Endothelial cell of umbilical vein (primary cell): ENCODE measurements at places on chromosomes 6 and 20. TPM values are rescaled to one million over a fixed set of nuclear protein-coding genes. Genes with fewer than 3 reads are reported as not detected.

The TSBP1 gene
- total RNA-seq = not detected in 2 replicates

The HS3ST5 gene
- total RNA-seq = not detected in 2 replicates

The NDUFAF5 gene
- total RNA-seq = 26.4 and 28.4 TPM in 2 replicates

The PAX1 gene
- not detected in 2 replicates for total RNA-seq

The C6orf163 gene
- total RNA-seq = 2.2 and 2.5 TPM in 2 replicates

The MCCD1 gene
- not detected in 2 replicates for total RNA-seq

The GPR6 gene
- total RNA-seq = not detected in 2 replicates

The SLC4A11 gene
- 10.2 and 15.5 TPM in 2 replicates for total RNA-seq

The SLC44A4 gene
- total RNA-seq = 0.12 and 0.84 TPM in 2 replicates

The GATA5 gene
- not detected in 2 replicates for total RNA-seq

The MDFI gene
- total RNA-seq = 32.4 and 45.8 TPM in 2 replicates

The GOPC gene
- 21.3 and 22.8 TPM in 2 replicates for total RNA-seq

The MYO6 gene
- 68.0 and 75.0 TPM in 2 replicates for total RNA-seq

The TREML4 gene
- not detected in 2 replicates for total RNA-seq

The MTHFD1L gene
- total RNA-seq = 120 and 121 TPM in 2 replicates

The RHAG gene
- not detected in 2 replicates for total RNA-seq

The CYP39A1 gene
- total RNA-seq = not detected in 2 replicates

The RAD21L1 gene
- total RNA-seq = not detected in 2 replicates

The KCNQ5 gene
- 0.22 TPM in 1 of 2 replicates, not detected in the other for total RNA-seq

The AURKA gene
- 56.9 and 57.6 TPM in 2 replicates for total RNA-seq

The LIN28B gene
- not detected in 2 replicates for total RNA-seq

The HMGCLL1 gene
- not detected in 2 replicates for total RNA-seq

The KCNB1 gene
- total RNA-seq = not detected in 2 replicates

The FAM217A gene
- total RNA-seq = not detected in 2 replicates

The PLEKHG1 gene
- 49.7 and 62.5 TPM in 2 replicates for total RNA-seq

The VSTM2L gene
- total RNA-seq = not detected in 2 replicates

The PPP1R16B gene
- total RNA-seq = 52.7 and 68.1 TPM in 2 replicates

The RIPPLY2 gene
- total RNA-seq = 0.53 TPM in 1 of 2 replicates, not detected in the other

The HLA-A gene
- total RNA-seq = 153 and 294 TPM in 2 replicates

The ZNF341 gene
- 3.9 and 4.9 TPM in 2 replicates for total RNA-seq

The IDH3B gene
- total RNA-seq = 86.9 and 87.9 TPM in 2 replicates

The ERVFRD-1 gene
- not detected in 2 replicates for total RNA-seq

The MPIG6B gene
- total RNA-seq = not detected in 2 replicates

The C6orf15 gene
- total RNA-seq = not detected in 2 replicates

The EPPIN gene
- not detected in 2 replicates for total RNA-seq

The ECT2L gene
- total RNA-seq = not detected in 2 replicates

The PCK1 gene
- not detected in 2 replicates for total RNA-seq

The ANKRD6 gene
- 7.7 and 9.6 TPM in 2 replicates for total RNA-seq

The SALL4 gene
- 1.4 and 1.9 TPM in 2 replicates for total RNA-seq

The SLC2A10 gene
- total RNA-seq = 11.1 and 11.2 TPM in 2 replicates

The NKX2-2 gene
- not detected in 2 replicates for total RNA-seq

The IPCEF1 gene
- total RNA-seq = 0.51 and 0.99 TPM in 2 replicates

The FOXQ1 gene
- not detected in 2 replicates for total RNA-seq

The FAM184A gene
- total RNA-seq = 0.84 and 0.95 TPM in 2 replicates

The SPAG4 gene
- total RNA-seq = 3.7 and 7.2 TPM in 2 replicates

The NKAIN2 gene
- 2.1 TPM in 1 of 2 replicates, not detected in the other for total RNA-seq

The PBOV1 gene
- not detected in 2 replicates for total RNA-seq

The C6orf58 gene
- total RNA-seq = not detected in 2 replicates

The PRICKLE4 gene
- total RNA-seq = 2.2 and 3.3 TPM in 2 replicates

The TUBB2A gene
- total RNA-seq = 73.2 and 80.3 TPM in 2 replicates

The HLA-G gene
- 0.24 TPM in 1 of 2 replicates, not detected in the other for total RNA-seq

The BCLAF1 gene
- total RNA-seq = 151 and 156 TPM in 2 replicates

The SNAP91 gene
- total RNA-seq = 0.72 and 1.5 TPM in 2 replicates

The PIGU gene
- 20.3 and 23.3 TPM in 2 replicates for total RNA-seq

The ATAT1 gene
- total RNA-seq = 18.4 and 20.2 TPM in 2 replicates

The ENPP5 gene
- total RNA-seq = not detected in 2 replicates

The TMEM151B gene
- 0.07 TPM in 1 of 2 replicates, not detected in the other for total RNA-seq
